ENCODE measurements at places on chromosomes 1 and 21.

GRCh38 chr1:201422436-201423030 is 1.0 kb upstream of the TNNI1 start:
- DNase-seq: no peak

DNA sequence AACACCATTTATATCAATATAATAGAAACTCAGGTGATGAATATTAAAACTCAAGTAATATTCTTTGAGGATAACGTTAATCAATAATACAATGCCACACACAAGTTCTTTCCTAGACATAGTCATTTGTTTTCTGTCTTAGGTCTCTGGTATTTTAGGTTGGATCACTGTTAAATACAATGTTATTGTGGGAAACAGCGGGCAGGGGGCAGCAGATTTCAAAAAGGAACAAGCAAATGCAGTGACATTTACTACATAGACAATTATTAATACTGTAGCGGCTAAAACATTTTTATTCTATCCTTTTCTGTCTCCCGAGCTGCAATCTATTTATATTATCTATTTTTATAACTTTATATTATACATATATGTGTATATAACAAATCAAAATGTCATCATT is 186.4 kb upstream of the ZNHIT6 start:
- DNase-seq: peak; percentile 1

GRCh38 chr1:241593186-241593585 is 47.0 kb downstream of the CHML start:
- DNase-seq: no peak

DNA sequence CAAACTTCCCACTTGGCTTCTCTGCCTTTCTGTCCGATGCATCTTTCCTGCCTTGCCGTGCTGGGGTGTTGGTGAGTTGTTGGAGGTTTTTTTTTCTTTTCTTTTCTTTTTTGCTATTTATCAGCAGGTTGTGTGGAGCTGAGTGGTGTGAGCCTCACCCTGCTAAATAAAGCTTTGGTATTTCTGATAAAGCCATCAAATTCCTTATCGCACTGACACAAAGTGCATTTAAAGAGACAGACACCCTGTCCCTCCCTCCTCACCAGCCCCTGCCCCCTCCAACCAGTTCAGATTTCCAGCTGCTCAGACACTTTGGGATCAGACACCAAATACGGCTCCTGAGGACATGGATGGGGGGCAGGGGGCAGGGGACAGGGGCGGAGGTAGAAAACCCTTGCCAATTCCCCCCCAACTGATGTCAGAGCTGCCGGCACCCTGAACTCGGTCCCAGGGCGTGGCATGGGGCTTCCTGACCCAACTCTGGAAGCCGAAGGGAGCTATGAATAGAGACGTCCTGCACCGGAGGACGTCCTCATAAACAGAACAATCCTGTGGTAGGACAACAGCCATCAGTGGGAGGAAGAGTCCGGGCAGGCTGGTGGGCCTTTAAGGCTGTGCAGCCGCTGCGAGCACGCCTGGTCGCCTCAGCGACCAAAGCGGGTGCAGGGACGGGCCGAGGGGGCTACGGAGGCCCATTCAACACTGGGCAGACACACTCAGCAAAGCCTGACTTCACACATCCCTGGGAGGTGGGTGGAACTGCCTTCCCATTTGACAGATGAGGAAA is 79.0 kb downstream of the CASZ1 start:
- DNase-seq: no peak

DNA sequence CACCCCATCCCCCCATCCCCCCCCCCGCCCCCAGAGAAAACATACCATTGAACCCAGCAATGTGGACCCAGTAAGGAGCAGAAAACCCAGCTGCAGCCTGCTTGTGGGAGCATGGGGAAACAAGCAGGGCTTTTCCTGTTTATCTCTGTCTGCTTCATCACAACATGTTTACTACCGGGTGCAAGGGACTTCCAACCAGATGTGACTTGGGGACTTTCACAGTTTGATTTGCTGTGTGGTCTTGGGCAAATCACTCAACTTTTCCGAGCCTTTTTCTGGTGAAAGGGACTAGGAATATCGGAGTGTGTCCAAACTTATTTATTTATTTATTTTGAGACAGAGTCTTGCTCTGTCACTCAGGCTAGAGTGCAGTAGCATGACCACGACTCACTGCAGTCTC is 3.2 kb downstream of the TMCC2 start:
- no peak for DNase-seq

DNA sequence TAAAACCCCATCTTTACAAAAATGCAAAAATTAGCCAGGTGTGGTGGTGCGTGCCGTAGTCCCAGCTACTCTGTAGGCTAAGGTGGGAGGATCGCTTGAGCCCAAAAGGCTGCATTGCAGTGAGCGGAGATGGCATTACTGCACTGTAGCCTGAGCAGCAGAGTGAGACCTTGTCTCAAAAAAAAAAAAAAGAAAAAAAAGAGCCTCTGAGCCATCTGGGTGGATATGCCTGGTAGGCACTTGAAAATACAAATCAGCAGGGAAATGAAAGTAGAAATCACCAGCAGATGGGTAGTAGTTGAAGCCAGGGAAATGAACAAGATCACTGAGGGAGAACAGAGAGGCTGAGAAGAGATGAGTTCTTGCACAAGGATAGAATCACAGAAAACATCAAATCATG is 131.0 kb upstream of the HMCN1 start:
- no peak for DNase-seq

GRCh38 chr1:53681351-53681976 is 57.5 kb downstream of the GLIS1 start:
- no peak for DNase-seq

- DNase-seq: no peak
Measured at GRCh38 chr1:150537732-150538684, 11.2 kb upstream of the ADAMTSL4 start.

GRCh38 chr1:92323473-92324453 is 24.9 kb downstream of the RPAP2 start:
- no peak for DNase-seq

DNA sequence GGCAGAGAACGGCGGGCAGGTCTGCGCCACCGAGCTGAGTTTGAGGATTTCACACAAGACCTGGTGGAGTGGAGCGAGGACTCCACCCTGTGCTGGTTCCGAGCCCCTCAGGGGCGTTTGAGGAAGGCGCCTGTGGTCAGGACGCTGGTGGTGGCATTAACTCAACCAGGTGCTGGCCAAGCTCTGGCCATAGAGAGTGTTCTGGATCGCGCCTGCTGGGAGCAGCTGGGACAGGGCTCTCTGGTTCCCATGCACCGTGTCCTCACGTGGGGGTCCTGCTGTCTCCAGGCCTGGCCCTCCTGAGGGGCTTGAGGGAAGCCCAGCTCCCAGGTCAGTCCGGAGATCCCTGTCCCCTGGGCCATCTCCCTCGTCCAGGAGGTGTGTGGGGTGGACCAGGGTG is 24.8 kb upstream of the TTC34 start:
- DNase-seq: no peak

GRCh38 chr1:116886291-116886878 is 23.3 kb upstream of the PTGFRN start:
- no peak for DNase-seq

- DNase-seq: no peak
Measured at GRCh38 chr1:71586030-71586429, 505.2 kb upstream of the ZRANB2 start.

DNA sequence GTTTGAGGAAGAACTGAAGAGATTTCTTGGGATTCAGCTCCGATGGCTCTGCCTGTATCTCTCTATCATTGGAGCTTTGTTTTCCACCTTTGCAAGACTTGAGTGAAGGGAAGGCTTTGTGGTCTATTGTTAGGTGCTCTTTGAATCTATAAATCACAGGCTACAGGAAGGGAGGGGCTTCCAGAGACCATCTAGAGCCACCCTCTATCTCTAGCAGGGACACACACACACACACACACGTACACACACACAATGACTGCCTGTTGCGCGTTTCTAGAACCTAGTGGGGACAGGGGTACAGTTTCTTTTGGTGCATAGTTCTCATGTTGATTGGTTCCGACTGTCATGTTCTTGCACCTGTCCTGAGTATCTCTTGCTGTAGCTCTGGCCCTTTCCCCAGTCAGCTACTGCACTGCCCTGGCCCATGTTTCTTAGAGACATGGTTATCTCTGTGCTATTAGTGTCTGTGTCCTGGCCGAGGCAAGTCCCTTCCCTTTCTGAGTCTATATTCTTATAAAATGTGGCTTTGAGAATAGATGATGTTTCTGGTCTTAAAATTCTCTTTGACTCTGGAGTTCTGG is 60.7 kb downstream of the MAN1C1 start:
- DNase-seq: no peak

- DNase-seq: no peak
Measured at GRCh38 chr1:92372164-92372563, 73.3 kb downstream of the RPAP2 start.

DNA sequence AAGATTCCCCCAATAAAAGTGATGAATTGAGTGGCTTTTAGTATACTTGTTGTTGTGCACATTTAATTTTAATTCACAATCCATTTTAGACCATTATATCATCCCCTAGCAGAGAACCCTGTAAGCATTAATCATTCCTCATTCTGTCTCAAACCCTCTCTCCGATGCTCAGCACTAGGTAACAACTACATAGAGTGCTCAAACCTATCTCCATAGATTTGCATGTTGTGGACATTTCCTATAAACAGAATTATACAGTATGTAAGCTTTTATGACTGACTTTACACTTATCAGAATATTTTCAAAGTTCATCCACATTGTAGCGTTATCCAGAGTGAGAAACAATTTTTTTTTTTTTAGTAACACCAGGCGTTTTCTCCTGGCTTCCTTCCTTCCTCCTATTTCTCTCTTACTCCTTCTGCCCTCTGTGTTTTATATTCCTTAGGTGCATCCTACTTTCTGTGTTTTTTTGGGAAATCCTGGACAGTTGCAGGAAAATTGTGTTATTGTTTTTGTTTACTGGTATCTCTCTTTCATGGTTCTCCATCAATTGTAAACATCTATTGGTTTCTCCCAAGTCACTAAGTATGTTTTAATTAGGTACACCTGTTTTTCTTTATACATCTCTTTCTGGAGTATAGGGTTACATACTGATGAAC is 1528.0 kb upstream of the TPTE start:
- DNase-seq: no peak

- DNase-seq: no peak
Measured at GRCh38 chr1:87880764-87881163, 552.1 kb downstream of the LMO4 start.

DNA sequence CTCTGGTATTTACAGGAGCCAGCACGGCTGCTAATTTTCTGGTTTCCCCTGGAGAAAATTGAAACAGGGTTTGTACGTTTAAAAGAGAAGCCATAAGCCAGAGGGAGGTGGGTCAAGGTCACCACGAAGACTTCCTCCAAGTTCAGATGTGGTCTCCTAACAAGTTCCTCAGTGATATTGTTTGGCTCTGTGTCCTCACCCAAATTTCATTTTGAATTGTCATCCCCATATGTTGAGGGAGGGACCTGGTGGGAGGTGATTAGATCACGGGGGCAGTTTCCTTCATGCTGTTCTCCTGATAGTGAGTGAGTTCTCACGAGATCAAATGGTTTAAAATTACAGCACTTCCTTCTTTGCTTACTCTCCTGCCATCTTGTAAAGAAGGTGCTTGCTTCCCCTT is 295.4 kb upstream of the DAB1 start:
- DNase-seq: no peak

- no peak for DNase-seq
Measured at GRCh38 chr1:217012659-217013058, 289.4 kb upstream of the ESRRG start.

DNA sequence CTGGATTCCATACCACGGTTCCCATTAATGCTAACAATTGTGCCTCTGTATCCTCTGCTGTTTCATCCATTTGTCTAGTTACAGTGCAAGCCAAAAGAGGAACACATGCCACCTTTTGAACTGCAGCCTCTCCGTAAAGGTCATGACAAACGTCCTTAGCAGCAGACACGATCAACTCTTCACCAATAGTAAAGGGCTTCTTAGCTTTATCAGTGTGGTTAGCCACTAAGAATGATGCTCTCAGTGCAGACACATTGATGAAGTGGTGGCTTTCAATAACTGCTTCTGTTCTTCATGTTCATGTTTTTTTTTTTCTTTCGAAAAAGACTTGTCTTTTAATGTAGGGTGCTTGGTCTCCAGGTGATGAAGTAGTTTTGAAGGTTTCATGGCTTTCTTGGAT is 14.3 kb downstream of the XPR1 start:
- no peak for DNase-seq

DNA sequence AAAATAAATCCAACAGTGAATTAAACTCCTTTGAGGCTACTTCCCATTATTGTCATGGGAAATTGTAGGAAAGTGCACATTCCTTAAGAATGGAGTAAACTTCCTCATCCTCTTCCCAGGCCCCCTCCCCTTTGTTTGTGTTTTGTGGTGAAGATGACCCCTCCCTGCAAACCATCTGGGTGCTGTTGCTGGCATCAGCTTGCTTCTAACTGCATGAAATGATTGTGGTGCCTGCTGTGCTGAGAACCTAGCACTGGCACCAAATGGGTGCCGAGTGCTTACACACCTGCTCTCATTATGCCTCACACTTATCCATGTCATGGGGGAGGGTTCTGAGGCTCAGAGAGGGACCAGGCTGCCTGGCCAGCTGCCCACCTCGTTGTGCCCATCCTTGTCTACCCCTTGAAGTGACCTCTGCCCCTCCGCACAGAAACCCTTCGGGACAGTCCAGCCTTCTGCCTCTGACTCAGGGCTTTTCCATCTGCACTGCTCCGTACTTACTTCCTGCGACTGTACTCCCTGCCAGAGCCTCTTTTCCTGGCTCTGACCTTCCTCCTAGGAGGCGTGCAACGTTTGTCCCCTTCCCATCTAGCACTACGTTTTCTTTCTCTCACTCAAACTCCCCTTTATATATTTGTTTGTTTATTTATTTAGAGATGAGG is 30.6 kb downstream of the CAPN2 start:
- no peak for DNase-seq

GRCh38 chr1:156214024-156214748 is 1.4 kb downstream of the PMF1 start:
- DNase-seq: no peak

- no peak for DNase-seq
Measured at GRCh38 chr1:94846308-94846707, 26.2 kb downstream of the SLC44A3 start.

DNA sequence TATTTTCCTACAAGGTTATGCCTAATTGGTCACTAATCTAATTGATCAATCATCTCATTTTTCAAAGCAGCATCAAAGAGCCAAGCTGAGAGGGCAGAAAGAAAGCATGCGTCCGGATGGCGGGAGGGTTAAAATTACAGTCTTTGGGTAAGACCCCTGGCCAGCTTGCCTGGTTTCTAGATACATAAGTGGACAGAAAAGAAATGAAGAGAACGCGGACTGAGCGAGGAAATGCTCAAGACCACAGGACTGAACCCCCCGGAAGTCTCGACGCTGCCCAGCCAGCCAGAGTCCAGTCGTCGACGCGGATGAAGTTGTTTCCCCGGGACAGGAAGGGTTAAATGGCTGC is 297.2 kb downstream of the OMA1 start:
- no peak for DNase-seq

- no peak for DNase-seq
Measured at GRCh38 chr1:12338017-12338416, 108.2 kb downstream of the VPS13D start.

- no peak for DNase-seq
Measured at GRCh38 chr1:116256875-116257274, 116.2 kb upstream of the ATP1A1 start.

- no peak for DNase-seq
Measured at GRCh38 chr1:53696990-53697389, 42.0 kb downstream of the GLIS1 start.

GRCh38 chr1:204123376-204123775 is 28.5 kb downstream of the ETNK2 start:
- no peak for DNase-seq

- no peak for DNase-seq
Measured at GRCh38 chr1:3205815-3206214, 136.8 kb downstream of the PRDM16 start.

GRCh38 chr1:100127226-100127625 is 5.5 kb downstream of the SASS6 start:
- no peak for DNase-seq

Measured in stimulated activated CD4-positive, alpha-beta T cell treated with anti-CD3 and anti-CD28 coated beads, TNF-alpha, amount 100 ng/mL, for 24 hours (primary cell).